Activated T-cell treated with anti-CD3 and anti-CD28 coated beads, Interleukin-2, amount 50 U/mL, for 24 hours (primary cell): ENCODE measurements at places on chromosomes 6 and 20.

DNA sequence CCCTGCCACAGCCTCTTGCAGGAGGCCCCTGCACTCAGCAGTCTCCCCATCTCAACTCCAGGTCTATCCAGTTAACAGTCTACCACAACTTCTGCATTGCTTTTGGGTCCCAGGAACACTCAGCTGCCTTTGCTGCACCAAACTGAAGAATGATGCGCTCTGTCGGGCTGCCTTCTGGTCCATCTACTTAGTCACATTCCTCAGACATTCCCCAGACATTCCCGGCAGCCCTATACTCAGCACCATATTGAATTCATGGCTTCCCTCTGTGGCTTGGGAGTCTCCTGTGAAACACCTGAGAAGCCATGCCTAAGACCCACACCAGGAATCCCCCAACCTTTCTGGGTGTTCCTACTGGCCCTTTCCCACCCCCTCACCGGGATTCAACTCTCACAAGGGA, 99.6 kb upstream of the COL21A1 start:
- DNase-seq, result no peak

GRCh38 chr6:26156850-26157250, 69.6 kb downstream of the HFE start:
- DNase-seq, result peak; percentile 79

GRCh38 chr6:30329331-30329730, 2.6 kb downstream of the TRIM39 start:
- no peak for DNase-seq

DNA sequence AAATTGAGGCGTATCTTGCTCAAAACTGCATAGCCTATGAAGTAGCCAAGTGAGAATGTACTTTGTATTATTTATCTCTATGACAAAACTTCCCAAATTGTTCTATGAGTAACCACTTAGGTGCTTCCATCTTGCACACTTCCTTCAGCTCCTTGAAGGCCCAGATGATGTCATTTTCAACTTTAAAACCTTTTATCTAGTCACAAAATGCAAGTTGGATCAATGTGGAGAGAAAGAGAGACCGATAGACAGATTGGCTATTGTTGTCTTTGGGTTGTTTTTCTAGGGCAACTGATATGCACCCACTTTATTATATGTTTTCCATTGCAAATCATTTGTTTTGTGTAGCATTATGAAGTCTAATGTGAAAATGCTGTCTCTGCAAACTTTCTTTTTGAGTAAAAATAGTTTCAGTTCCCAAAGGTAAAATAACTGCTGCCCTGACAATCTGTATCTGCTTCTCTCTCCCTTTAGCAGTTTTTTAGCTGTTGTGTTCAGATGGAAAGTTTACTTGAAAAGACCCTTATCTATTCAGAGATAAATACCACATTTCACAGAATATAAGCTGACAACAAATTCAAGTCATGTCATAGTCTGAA, 73.7 kb upstream of the CITED2 start:
- no peak for DNase-seq

DNA sequence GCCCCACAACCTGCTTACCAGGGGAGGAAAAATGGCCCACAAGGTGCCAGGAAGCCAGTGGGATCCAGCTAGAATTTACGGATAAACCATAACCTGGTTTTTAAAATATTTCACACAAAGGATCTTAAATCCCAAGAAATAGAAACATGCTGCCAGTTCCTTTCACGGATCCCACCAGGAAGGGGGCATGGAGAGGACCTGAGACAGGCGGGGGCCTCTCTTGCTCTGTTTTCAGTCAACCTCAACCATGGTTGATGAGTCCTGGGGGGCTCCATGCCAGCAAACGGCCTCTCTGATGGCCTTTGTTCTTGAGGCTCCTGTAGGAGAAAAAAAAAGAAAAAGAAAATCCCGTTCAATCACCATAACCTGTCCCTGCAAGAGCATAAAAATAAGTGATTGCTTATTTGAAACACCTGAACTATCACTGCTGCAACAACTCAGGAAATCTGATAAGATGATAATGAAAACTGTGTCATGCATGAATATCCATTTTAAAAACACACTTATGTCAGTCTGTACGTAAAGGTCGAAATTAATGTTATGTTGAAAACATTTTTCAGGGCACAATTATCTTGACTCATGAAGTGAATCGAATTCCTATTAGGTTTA, 125.8 kb upstream of the CST7 start:
- DNase-seq, result no peak

DNA sequence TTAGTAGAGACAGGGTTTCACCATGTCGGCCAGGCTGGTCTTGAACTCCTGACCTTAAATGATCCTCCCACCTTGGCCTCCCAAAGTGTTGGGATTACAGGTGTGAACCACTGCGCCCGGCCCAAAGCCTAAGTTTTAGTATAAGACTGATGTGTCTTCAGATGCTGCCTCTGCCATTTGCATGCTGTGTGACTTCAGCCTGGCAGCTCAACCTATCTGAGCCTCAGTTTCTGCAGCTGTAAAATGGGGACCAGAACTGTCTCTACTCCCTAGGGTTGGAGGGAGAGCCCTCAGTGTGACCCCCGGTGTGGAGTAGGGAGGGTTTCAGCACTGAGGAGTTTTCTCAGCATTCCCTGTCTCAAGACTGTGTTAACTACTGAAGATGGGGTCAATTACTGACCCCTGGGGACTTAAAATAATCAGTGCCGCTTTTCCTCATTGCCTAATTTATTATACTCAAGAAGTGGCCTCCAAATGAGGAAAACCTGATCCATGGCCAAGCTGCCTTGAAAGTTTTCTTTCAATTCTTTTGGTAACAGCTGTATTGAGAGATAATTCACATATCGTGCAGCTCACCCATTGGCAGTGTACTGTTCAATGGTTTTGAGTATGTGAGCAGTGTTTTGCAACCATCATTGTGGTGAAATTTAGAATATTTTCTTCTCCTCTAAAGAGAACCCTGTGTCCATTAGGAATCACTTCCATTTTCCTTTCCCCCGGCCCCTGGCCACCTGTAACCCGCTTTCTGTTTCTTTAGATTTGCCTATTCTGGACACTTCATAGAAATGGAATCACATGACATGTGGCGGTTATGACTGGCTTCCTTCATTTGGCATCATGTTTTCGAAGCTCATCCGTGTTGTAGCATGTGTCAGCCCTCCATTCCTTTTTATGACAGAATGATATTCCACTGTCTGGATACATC, 64.8 kb downstream of the PHACTR3 start:
- DNase-seq, result no peak

GRCh38 chr6:46130666-46131065, 877 bp downstream of the ENPP4 start:
- DNase-seq, result no peak

- DNase-seq, result no peak
These were observed 120.2 kb downstream of the AKAP7 start for GRCh38 chr6:131255434-131255833.

DNA sequence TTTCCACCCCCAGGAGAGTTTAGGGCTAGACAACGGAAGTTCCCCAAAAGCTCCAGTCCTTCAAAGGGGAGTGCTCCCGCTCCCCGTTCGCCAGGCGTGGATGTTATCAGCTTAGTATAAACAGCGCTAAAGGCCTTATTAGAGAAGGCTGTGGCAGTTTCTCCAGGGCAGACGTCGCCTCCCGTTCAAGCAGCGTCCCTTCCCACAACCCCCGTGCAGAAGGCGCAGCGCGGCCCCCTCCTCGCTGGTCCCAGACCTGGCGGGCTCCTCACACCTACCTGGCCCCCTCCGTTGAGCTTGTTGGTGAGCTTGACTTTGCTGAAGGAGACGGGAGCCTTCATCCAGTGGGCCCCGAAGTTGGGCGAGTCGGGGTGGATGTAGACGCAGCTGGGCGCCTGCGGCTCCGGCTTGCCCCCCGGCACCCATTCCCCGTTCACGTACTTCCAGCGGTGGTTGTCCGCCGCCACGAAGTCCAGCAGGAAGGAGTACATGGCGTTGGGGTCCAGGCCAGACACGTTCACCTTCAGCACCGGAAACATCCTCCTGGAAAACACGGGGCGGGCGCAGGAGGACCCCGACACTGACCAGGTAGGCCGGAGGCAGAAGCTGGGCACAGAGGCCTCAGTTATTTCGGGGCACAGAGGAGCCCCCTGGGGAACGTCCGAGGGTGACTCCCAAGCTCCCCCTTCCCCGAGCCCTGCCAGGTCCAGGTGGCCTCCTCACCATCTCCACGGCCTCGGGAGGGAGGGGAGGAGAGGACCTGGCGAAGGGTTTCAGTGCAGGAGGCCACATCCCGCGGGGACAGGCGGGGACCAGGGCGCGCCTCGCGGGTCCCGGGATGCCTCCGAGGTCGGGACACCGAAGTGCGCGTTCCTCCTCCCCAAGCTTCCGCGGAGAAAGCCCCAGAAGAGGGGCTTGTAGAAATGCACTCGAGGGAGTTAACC, 1.1 kb downstream of the TBXT start:
- DNase-seq, result no peak

DNA sequence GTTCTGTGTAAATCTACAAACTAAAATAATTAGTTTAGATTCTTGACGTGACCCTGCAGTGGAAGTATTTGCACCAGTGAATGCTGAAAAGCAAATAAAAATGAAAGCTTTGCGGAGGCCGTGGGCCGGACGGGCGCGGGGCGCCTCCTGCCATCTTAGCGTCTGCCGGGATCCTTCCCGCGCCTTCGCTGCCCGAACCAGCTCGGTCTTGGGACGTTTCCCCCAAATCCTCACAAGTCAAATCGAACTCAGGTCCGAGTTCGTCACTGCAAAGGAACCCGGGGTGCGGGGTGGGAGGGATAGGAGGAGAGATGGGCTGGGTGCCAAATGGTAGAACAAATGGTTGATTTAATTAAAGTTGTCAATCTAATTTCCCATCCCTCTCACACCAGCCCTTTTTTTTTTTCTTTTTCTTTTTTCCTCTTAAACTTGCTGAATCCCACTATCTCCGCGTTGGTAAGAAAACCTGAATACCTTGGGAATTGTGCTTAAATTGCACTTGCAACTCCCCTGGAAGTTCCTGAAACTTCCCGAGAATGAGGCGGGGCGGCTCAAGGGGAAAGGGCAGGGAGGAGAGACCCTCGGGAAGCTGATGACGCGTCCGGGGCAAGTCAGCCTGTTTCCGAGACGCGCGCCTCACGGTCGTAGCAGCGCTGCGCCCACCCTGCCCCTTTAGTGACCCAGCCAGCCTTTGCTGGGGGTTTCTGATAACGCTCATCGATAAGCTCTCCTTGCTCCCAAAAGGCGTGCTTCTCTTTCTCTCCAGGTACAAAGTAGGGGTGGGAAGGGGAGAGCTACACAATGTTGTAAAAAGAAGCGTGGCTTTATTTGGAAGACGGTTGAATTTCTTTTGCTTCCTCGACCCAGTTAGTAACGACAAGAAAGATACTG, 1.8 kb downstream of the GJA1 start:
- peak; percentile 47 for DNase-seq

- DNase-seq, result no peak
These were observed 279.3 kb downstream of the HACE1 start for GRCh38 chr6:104580452-104580851.

DNA sequence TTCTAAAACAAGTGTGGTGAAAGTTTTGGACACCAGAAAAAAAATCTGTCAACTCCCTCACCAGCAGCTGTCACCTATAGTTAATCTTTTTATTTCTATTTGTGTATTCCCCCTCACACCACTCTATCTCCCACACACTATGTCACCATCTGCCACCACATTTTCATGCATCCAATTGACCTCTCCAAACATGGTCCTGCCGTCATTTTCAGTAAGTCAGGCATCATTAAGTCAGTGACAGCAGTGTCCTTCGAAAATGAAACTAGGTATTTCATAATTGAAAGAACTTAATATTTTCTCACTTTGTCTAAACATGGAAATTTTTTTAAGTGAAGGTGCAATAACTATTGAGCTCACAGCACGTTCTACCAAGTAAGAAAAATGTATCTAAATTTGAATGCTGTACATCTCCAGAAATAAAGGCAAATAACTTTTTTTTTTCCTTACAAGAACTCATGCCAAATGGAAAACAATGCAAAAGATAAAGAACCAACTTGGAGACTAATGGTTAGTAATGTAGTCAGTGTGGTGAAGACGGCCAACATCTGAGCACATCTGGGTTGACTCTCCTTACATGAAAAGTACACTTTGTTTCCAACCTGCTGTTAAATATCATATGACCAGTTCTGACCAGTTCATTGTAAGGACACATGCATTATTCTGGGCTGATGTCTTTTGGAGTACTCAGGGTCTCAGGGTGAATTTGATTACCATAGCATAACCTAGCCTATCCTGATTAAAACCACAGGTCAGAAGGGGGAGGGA, 623.3 kb upstream of the MANEA start:
- DNase-seq, result no peak

GRCh38 chr6:148739822-148740128, 7.1 kb upstream of the UST start:
- no peak for DNase-seq

GRCh38 chr6:11214084-11214833, 18.2 kb downstream of the NEDD9 start:
- DNase-seq, result no peak

- no peak for DNase-seq
These were observed 624.7 kb downstream of the UTRN start for GRCh38 chr6:144909753-144910285.

GRCh38 chr6:87225937-87226336, 70.6 kb downstream of the ZNF292 start:
- no peak for DNase-seq

DNA sequence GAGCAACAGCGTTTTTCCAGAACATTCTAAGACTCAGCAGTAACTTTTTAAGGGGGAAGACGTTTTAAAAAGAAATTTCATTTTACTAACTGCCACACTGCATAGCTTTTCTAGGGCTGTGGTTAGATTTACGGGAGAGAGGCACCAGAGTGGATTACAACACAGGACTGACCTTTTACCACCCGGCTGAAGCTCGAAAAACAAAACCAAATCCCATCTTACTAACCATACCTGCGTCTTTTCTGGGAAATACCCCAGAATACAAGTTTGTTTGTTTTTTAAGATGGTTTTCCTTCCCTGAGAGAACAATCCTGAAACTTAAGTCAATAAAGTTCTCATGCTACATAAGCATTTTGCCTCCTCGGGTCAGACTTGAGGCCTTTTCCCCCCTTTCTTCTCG, 209.3 kb upstream of the SOX4 start:
- no peak for DNase-seq

DNA sequence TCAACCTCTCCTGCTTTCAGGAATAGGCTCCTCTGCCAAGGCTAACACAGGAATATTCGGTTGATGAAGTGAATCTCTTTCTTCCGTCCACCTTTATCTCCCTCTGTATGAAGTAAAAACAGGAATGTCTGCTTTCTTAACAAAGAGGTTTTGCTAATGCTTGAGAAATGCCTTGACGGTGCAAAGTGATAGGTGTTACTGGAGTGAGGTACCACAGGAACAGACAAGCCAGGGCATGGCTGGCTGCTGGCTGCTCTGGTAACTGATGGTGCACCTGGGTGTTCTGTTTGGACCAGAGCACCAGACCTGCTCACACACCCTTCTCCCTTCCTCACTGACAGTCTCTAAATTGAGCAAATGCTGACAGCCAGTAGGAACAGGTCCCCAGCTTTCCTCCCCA, 174.0 kb upstream of the FBXL4 start:
- no peak for DNase-seq
